Fibroblast of skin of right biceps (primary cell): ENCODE measurements at places on chromosomes 11 and 22.

- no peak for DNase-seq
Measured at GRCh38 chr11:7851391-7851790, 54.6 kb upstream of the OR5P2 start.

GRCh38 chr11:60570970-60571369, 55.8 kb downstream of the MS4A13 start:
- no peak for DNase-seq

DNA sequence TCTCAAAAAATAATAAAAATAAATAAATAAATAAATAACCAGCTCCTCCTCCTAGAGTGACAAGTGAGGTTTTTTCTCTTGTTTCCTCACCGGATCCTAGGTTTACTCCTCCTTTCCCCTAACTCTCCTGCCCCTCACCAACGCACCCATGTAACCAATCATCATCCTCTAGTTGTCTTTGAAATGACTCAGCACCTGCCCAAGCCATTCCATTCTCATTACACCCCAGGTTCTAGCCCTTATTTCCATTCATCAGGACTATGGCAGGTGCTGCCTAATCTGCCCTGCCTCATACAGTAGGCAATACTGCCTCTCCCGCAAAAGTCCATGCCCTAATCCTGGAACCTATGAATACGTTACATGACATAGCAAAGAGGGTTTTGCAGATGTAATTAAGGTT, 60.4 kb downstream of the BUD13 start:
- DNase-seq: no peak

- DNase-seq: peak; percentile 27
Measured at GRCh38 chr22:17213976-17214375, 5.3 kb downstream of the ADA2 start.
